ENCODE measurements at places on chromosomes 6 and 20.

DNA sequence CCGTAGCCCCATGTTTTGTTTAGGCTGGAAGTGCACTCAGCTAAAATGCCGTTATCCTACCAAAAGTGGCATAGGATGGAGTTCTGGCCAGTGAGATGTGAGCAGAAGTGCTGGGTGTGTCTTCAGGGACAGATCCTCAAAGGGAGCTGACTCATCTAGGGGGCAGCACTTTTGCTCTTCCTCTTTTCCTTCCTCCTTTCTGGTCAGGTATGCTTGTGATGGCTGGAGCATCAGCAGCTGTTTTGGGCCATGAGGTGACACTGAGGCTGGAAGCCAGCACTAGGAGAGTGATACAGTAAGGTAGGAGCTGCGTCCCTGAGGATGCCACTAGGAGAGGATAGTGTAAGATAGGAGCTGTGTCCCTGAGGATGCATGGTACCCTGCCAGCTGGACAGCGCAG, 4.6 kb upstream of the OSBPL2 start:
- DNase-seq = no peak

GRCh38 chr6:33985313-33985751, 160.6 kb downstream of the GRM4 start:
- no peak for DNase-seq

DNA sequence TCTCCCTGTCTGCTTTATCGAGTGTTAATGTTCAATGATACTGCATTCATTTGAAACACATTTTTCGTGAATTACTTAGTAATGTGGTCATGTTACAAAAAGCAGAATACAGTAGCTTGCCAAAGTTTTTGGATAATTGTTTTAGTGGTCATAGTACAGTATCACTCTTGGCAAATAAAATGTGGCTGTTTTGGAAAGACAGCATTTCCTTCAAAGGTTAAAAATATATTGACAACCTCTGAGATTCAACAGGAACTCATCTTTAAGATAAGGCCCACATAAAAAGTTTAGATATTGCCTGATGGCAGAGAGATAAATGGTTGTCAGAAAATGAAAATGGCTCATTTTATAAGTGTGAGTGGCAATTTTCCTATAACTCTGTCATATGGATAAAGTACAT, 297.7 kb upstream of the MAN1A1 start:
- no peak for DNase-seq

GRCh38 chr6:154478021-154478700, 32.3 kb downstream of the CNKSR3 start:
- DNase-seq = no peak

- DNase-seq = no peak
These were observed 4.1 kb downstream of the C20orf202 start for GRCh38 chr20:1207293-1207878.

- no peak for DNase-seq
These were observed 245.3 kb downstream of the QKI start for GRCh38 chr6:163659803-163660202.

DNA sequence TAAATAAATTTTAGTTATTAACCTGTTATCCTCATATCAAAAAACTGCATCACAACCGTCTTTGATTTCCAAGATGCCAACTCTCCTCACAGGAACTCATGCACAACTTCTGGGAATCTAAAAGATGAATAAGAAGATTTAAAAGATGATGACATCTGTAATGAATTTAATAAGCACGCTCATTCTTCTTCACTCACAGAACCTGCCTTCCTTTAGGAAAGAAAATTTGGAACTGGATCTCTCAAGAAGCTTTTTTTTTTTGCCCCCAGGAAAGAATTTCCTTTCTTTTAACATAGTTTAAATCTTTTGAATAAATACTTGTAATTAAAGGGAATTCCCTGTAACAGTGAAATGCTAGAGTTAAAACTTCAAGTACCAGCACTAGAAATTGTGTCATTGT, 161.5 kb downstream of the HIVEP2 start:
- DNase-seq = no peak

GRCh38 chr20:12030470-12030869, 112.8 kb downstream of the BTBD3 start:
- no peak for DNase-seq

- no peak for DNase-seq
These were observed 8.5 kb downstream of the IYD start for GRCh38 chr6:150377211-150377781.

GRCh38 chr6:73451223-73452106, 632 bp downstream of the CGAS start:
- DNase-seq = no peak

- no peak for DNase-seq
These were observed 2.9 kb downstream of the PKIG start for GRCh38 chr20:44585057-44585963.

DNA sequence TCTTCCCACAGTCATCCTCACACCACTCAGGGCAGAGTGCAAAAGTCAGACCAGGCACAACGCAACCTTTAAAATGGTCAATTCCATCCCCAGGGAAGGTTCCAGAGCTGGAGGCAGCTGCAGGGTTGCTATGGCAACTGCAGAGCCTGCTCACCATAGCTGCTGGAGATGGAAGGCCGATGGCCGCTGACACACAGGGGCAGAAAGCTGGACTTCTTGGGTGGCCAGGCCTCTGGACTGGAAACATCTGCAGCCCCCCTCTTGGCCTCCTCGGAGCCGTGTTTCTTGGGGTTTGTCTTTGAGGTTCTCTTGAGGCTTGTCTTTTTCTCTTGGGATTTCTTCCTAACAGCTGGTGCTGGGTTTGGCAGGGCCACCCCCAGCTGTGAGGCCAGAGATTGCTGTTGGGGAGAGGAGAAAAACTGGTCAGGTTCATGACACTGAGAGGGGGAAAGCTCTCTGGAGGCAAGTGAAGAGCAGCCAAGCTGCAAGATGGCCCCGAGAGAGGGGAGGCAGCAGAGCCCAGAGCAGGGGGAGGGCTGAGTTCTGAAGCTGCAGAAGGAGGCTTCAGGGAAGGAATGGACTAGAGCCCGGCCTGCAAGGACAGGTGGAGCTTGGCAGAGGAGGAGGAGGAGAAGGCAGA, 10.2 kb downstream of the BNIP5 start:
- no peak for DNase-seq

- DNase-seq = no peak
These were observed 211.3 kb downstream of the ZNF217 start for GRCh38 chr20:53382263-53382844.

DNA sequence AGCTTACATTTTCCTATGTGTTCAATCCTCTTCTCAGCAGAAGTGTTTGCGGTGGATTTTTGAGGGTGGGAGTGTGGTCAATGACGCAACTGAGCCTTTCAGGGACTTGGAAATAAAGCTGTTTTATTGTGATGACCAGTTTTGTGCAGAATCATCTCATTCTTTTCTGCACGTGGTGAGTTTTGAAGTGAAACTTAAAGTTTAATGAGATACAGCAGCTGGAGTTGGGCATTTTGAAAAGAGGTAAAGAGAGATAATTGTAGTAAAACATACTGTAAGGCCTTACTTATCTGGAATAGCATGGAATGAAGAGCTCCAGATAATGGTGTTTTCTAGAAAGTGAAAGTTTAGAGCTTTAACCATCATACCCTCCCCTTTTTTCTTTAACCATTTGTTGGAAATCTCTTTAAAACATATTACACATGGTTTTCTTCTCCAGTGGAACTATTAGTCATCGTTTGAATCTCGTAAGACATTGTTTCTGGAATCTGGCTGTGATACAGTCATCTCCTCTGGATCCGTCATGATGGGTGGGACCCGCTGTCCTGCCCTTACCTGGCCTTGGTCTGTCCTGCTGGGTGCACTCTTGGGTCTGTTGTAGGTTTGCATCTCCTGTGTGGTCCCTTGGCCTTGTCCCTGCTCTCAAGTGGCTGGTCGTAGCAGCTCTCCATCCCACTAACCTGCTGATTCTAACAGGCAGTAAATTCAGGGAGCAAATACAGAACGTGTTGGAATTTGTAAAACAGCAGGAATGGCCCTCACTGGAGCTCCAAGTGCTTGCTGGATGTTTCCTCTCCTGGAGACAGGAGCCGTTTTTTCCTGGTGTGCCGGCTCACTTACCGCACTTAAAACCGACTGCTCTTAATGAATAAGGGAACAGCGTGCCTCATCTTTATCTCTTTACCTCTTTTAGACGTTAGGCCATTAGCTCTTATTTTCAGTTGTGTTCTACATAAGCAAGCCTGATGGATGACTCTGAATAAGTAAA, 29.8 kb downstream of the UST start:
- peak; percentile 62 for DNase-seq

- DNase-seq = no peak
These were observed 37.1 kb downstream of the EYA2 start for GRCh38 chr20:46931699-46932098.

DNA sequence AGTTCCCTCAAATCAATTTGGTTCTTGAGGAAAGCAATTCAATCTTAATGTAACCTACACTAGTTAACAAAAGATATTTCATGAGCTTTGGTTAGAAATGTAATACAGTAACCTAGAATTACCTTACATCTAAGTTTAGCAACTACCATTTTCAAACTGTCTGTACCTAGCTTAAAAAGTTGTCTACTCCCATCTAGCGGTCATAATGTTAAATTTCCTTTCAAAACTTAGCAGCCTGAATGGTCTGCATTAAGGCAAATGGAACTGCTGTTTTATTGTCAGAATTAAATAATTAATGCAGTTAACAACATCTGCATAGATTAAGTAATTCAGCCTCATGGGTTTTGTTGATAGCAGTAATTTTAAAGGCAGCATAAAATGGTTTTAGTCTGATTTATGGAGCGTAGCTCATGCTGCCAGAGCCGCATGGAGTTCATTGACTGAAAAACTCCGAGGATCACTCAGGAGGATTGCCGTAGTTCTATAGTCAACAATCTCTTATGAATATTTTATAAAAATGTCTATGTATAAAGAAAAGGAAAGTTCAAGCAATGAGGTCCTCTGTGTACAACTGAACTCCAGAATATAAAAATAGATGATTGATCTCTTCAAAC, 485.4 kb upstream of the MANEA start:
- no peak for DNase-seq

- DNase-seq = no peak
These were observed 55.5 kb downstream of the JARID2 start for GRCh38 chr6:15301179-15302006.

DNA sequence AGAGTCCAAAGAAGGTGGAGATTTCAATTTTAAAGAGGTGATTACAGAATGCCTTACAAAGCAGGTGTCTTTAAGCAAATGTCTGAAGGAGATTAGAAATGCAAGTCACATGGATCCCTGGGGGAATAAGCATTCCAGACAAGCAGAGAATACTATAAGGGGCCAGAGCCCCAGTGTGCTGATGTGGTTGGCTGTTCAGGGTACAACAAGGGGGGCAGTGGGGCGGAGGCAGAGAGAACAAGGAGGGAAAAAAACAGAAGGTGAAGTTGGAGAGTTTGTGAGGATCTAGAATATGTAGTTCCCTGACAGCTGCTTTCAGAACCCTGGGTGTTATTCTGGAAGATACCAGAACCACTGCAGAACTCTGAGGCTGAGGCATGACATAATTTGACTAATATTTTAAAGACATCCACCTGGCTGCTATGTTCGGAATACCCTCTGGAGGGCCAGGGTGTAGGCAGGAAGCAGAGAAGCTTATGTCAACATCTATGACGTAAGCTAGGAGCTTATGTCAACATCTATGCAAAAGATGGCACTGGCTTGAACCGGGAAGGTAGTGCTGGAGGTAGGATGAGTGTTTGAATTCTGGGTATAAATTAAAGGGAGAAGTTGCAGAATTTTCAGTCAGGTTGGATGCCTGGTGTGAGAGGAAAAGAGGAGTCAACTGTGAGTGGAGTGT, 276.3 kb upstream of the AGPAT4 start:
- DNase-seq = peak; percentile 5

- DNase-seq = no peak
These were observed 40.7 kb downstream of the CDYL start for GRCh38 chr6:4816904-4817303.

DNA sequence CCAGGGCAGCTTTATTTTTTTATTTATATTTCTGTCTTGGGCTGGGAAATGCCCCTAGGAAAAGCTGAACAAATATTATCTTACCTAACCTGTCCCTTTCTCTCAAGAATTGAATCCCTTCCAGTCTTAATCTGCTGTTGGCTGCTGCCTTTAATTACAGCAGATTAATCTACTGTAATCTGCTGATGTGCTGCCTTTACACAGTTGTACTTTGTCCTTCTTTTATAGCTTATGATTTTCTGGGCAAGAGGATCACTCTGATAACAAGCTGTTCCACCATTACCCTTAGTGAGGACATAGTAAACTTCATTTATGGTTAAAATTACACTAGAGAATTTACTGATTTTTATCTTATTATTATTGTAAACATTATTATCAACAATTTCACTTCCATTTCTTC, 234.5 kb upstream of the MAN1A1 start:
- no peak for DNase-seq

DNA sequence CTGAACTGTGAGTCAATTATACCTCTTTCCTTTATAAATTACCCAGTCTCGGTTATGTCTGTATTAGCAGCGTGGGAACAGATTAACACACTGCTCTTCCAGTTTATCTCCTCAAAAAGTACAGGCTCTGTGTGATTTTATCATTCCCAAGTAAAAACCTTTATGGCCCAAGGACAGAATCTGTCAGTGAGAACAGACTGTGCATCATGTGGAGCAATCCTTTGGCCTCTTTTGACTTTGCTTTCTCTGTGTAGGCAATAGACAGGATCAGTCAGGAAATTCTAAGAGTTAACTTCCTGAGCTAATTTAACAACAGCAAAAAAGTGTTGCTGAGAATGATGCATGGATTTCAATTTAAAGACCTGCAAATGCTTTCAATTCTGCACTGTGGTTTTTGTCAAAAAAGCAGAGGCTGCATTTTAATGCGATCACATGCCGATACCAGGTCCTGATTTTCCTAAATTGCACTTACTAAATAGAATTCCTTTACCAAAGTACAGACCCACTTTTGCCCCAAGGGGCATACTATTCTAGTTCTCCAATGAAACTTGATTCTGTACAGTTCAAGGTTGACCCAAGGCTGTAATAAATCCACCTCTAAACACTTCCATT, 246.7 kb upstream of the MARCKS start:
- no peak for DNase-seq

- DNase-seq = no peak
These were observed 292.2 kb downstream of the PACRG start for GRCh38 chr6:163019926-163020325.

GRCh38 chr6:139981768-139982181, 607.3 kb upstream of the CITED2 start:
- no peak for DNase-seq

Data from epithelial cell of prostate (primary cell).